ENCODE measurements at places on chromosomes 11 and 22. TPM values are rescaled to one million over a fixed set of nuclear protein-coding genes. Genes with fewer than 3 reads are reported as not detected.
A peak's percentile ranks its signal among the peaks of the same experiment; 100 is the strongest.

KLHL35 gene
- polyA plus RNA-seq: 0.11 TPM

PATE2 gene
- polyA plus RNA-seq: not detected

MN1 gene
- polyA plus RNA-seq: 1.7 TPM

SPTBN2 gene
- 0.62 TPM for polyA plus RNA-seq

DNA sequence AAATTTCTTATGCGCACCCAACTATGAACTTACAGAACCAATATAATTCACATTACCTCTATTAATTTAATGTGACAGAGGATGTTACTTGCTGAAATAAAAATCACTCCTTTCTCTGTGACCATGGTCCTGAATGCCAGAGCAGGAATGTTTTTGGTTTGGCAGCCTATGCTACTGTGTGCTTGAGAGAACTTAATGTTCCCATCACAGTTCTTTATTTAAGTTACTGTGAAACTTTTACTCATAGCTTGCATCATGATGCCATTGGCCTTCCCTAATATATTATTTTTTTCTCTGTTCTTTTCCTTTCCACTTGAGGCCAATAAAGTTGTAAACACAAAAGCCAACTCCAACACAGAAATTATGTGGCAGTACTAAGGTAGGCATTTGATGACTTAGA lies 142.2 kb downstream of the FAM76B start:
- no peak for DNase-seq

GRCh38 chr11:14644226-14645014 lies 816 bp downstream of the PDE3B start:
- peak; percentile 79 for DNase-seq

DNA sequence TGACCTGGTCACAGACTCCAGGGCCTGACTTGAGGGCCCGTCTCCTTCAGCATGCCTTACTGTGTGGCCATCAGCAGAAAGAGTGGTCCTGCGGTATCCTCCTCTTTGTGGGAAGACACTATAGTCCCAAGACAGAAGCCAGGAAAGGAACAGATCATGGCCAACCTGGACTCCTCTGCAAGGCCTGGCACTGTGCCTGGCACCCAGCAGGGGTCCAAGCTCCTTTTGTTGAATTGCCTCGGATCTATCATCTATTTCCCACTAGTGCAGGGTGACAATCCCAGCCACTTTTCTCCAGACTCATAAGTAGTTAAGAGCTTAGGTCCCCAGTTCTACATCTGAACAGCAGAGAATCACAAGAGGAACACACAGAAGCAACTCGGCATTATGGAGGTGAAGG lies 27.0 kb downstream of the DSCAML1 start:
- DNase-seq: no peak

GRCh38 chr11:19974886-19975285 lies 185.4 kb downstream of the DBX1 start:
- DNase-seq: no peak

DNA sequence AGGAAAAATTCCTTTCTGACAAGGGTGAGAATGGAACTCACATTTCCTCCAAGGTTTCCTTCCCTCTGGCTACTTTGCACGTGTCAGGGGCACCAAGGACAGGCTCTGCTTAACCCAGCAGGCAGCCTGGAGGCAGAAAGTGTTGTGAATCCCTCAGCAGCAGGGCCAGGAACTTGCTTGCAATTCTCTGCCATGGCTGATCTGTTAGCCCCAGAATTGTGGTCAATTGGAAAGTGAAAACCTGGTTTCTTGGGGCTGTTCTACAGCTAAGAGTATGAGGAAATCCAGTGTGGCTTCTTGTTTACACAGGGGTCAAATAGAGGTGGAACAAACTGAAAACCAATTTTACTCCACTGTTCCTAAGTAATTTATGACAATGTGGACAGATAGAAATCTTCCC lies 38.3 kb upstream of the CEP295 start:
- DNase-seq: no peak

Measured in heart left ventricle (tissue), 16 donors.